ENCODE measurements at places on chromosomes 12 and 14. TPM values are rescaled to one million over a fixed set of nuclear protein-coding genes. Genes with fewer than 3 reads are reported as not detected.
A peak's percentile ranks its signal among the peaks of the same experiment; 100 is the strongest.

- H3K27ac ChIP-seq: peak overlapping the region; percentile 99
- H3K27me3 ChIP-seq: no peaks in the 10 kb centered on the region
- peak overlapping the region; percentile 90 for H3K4me3 ChIP-seq
These were observed 597 bp downstream of the MLF2 start for GRCh38 chr12:6752167-6752920.

- H3K27ac ChIP-seq: no peak overlapping the region
- H3K4me3 ChIP-seq: no peak overlapping the region
- no peaks in the 10 kb centered on the region for H3K36me3 ChIP-seq
These were observed 80.5 kb downstream of the TMEM260 start for GRCh38 chr14:56659964-56660551.

GRCh38 chr14:77882636-77883035 is 82.7 kb downstream of the ADCK1 start:
- DNase-seq: no peak
- H3K4me1 ChIP-seq: peaks cover 13% of the 10 kb centered on the region
- no peak overlapping the region for H3K4me3 ChIP-seq
- H3K27ac ChIP-seq: no peak overlapping the region
- H3K27me3 ChIP-seq: no peaks in the 10 kb centered on the region

- no peak overlapping the region for H3K4me3 ChIP-seq
- H3K4me1 ChIP-seq: peaks cover 9% of the 10 kb centered on the region
- DNase-seq: peak; percentile 69
- no peak overlapping the region for H3K27ac ChIP-seq
These were observed 14.8 kb upstream of the LRTM2 start for GRCh38 chr12:1805441-1806081.

DNA sequence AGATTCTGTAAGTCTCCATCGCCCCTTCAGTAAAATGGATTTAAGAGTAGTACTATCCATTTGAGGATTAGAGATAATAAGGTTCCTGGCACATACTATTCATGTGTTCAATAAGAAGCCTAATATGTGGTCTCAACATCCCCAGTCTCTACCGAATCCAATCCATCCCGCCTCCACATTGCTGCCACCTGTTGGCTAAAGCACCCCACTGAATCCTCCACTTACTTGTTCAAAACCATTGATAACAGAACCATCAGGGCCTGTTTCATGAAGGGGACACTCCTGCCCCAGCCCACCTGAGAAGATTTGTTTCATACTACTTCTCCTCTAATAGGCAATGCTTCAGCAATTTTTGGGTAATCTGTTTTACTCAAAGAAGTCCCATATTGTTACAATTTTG is 147.5 kb downstream of the SLC2A13 start:
- no peak overlapping the region for H3K4me3 ChIP-seq
- H3K27me3 ChIP-seq: no peaks in the 10 kb centered on the region
- no peak overlapping the region for H3K27ac ChIP-seq
- no peak for DNase-seq
- H3K36me3 ChIP-seq: no peaks in the 10 kb centered on the region

DNA sequence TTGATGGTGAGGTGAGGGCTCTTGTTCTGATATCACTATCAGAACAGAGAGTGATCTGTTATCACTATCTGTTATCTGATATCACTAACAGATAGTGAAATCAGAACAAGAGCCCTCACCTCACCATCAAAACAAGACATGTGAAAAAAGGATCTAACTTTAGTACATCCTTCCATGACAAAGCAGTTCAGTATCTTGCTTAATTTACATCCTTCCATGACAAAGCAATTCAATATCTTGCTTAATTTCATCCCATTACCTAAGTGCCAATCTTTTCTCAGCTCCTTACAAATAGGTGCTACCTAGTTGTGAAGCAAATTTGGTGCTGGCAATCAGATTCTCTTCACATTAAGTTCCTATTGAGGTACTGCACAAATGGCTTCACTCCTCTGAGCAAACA is 1865.6 kb upstream of the FLRT2 start:
- no peaks in the 10 kb centered on the region for H3K4me1 ChIP-seq
- no peaks in the 10 kb centered on the region for H3K36me3 ChIP-seq
- H3K4me3 ChIP-seq: no peak overlapping the region

- no peak overlapping the region for H3K27ac ChIP-seq
- no peaks in the 10 kb centered on the region for H3K4me1 ChIP-seq
- no peaks in the 10 kb centered on the region for H3K27me3 ChIP-seq
- no peak for DNase-seq
- H3K36me3 ChIP-seq: no peaks in the 10 kb centered on the region
- H3K4me3 ChIP-seq: no peak overlapping the region
These were observed 144.8 kb upstream of the PTPRQ start for GRCh38 chr12:80299219-80299618.

- H3K4me3 ChIP-seq: no peak overlapping the region
- DNase-seq: no peak
- H3K27me3 ChIP-seq: no peaks in the 10 kb centered on the region
These were observed 103.8 kb downstream of the TMTC3 start for GRCh38 chr12:88245905-88246304.

- no peaks in the 10 kb centered on the region for H3K36me3 ChIP-seq
- H3K27ac ChIP-seq: no peak overlapping the region
- H3K4me1 ChIP-seq: peaks cover 8% of the 10 kb centered on the region
- H3K27me3 ChIP-seq: no peaks in the 10 kb centered on the region
- DNase-seq: peak; percentile 82
These were observed 156.8 kb upstream of the TMEM260 start for GRCh38 chr14:56422703-56423213.

DNA sequence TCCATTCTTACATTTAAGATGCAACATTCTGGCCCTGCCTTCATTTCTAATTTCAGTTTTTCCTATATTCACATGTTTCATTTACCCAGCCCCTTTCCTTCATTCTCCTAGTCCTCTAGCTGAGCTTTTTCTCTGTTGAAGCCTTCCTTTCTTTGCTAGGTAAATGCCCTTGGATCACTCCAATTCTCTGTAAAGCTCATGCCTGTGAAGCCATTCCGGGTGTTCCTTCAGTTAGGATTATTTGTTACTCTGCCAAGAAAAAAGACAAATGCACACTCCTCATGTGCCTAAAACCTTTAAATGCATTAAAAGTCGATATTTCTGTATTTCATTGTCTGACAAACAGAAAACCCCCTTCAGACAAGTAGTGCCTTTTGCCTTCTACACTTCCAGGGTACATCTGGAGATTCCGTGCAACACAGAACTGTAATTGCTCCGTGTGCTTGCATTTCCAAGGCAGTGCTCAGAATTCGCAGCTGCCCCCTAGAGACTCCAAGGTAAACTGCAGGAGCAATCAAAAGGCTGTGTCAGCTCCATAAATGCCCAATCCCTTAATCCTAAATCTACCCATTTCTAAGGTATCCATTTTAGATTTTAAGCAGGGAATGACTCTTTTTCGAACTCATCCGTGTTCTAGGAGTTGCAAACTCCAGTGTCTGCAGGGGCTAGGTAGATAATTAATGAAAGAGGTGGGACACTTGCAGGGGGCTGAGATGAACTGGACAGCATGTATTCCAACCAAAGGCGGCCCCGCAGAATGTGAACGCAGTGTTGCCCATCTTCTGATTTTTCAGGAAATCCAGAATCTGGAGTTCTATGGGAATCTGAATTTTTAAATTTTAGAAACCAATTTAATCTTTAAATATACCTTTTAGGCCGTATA is 320.2 kb downstream of the GRIN2B start:
- no peaks in the 10 kb centered on the region for H3K36me3 ChIP-seq
- H3K27ac ChIP-seq: no peak overlapping the region
- no peaks in the 10 kb centered on the region for H3K27me3 ChIP-seq
- DNase-seq: peak; percentile 67

- H3K4me1 ChIP-seq: peaks cover 14% of the 10 kb centered on the region
- peak overlapping the region; percentile 50 for H3K27ac ChIP-seq
- no peaks in the 10 kb centered on the region for H3K27me3 ChIP-seq
- no peaks in the 10 kb centered on the region for H3K36me3 ChIP-seq
These were observed 213.0 kb downstream of the ADAMTS20 start for GRCh38 chr12:43338848-43339526.

DNA sequence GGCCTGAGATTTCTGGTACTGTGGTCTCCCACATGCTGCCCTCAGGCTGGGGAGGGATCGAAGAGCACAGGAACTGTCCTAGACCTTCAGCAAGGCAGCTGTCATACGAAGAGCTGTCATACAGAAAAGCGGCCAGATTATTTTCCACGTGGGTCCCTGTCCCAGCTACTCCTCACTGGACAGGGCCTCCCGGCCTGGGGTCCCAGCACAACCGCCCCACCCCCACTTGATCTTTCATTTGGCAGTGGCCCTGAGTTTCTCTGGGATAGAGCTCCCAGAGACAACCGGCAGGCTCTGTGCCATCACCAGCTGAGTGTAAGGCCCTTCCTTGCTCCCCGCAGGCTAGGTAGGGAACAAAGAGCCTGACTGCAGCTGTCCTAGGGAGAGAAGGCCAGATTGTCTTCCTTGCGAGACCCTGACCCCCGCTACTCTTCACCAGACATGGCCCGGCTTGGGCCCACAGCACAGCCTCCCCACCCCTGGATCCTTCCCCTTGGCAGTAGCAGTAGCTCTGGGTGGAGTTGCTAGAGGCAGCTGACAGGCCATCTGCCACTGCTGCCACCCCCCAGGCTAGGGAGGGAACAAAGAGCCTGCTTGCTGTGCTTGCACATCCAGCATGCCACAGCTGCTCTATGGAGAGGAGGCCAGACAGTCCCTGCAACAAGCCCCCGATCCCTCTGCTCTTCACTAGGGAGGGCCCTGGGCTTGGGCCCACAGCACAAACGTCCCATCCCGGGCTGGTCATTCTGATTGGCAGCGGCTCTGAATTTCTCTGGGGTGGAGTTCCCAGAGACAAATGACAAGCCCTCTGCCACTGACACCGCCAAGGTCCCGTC is 3.1 kb upstream of the OR4N2 start:
- DNase-seq: no peak
- no peaks in the 10 kb centered on the region for H3K27me3 ChIP-seq
- H3K27ac ChIP-seq: no peak overlapping the region
- no peaks in the 10 kb centered on the region for H3K36me3 ChIP-seq

GRCh38 chr12:16607906-16608775 is 2.2 kb upstream of the LMO3 start:
- peak overlapping the region; percentile 84 for H3K27ac ChIP-seq
- H3K4me3 ChIP-seq: peak overlapping the region; percentile 61
- no peaks in the 10 kb centered on the region for H3K27me3 ChIP-seq
- no peaks in the 10 kb centered on the region for H3K36me3 ChIP-seq
- peaks cover 4% of the 10 kb centered on the region for H3K4me1 ChIP-seq

DNA sequence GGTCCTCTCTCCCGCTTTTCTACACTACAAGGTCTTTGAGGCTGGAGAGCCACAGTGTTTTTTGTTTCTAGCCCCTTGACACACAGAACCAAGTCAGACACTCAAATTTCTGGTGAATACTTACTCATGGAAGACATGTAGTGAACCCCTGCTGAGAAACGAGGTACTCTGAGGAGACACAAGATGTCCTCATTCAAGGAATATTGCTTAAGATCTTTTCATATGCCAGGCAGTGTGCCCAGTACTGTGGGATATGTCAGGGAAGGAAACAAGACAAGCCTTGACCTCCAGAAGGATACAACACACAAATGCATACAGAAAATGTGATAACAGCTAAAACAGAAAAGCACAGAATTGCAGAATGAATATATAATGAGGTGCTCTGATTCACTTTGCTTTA is 75.9 kb downstream of the TMTC1 start:
- DNase-seq: no peak
- no peak overlapping the region for H3K27ac ChIP-seq
- H3K4me1 ChIP-seq: peaks cover 47% of the 10 kb centered on the region
- no peak overlapping the region for H3K4me3 ChIP-seq
- H3K36me3 ChIP-seq: no peaks in the 10 kb centered on the region

- H3K4me1 ChIP-seq: peaks cover 12% of the 10 kb centered on the region
- no peaks in the 10 kb centered on the region for H3K36me3 ChIP-seq
- no peaks in the 10 kb centered on the region for H3K27me3 ChIP-seq
- DNase-seq: no peak
These were observed 388.1 kb upstream of the TMPO start for GRCh38 chr12:98127336-98127679.

GRCh38 chr12:50314636-50315312 is 31.5 kb upstream of the LIMA1 start:
- H3K4me1 ChIP-seq: no peaks in the 10 kb centered on the region
- no peaks in the 10 kb centered on the region for H3K36me3 ChIP-seq
- no peaks in the 10 kb centered on the region for H3K27me3 ChIP-seq
- no peak overlapping the region for H3K4me3 ChIP-seq

GRCh38 chr14:36430169-36430568 is 89.9 kb downstream of the NKX2-1 start:
- no peaks in the 10 kb centered on the region for H3K4me1 ChIP-seq
- H3K27ac ChIP-seq: no peak overlapping the region
- H3K36me3 ChIP-seq: no peaks in the 10 kb centered on the region
- no peaks in the 10 kb centered on the region for H3K27me3 ChIP-seq
- no peak overlapping the region for H3K4me3 ChIP-seq

Gene CACNA2D4
- 3.6 TPM for total RNA-seq

Gene OLR1
- total RNA-seq: 3.3 TPM

Gene SERPINA5
- 4.6 TPM for total RNA-seq

Gene TESPA1
- total RNA-seq: 1.8 TPM

Gene YARS2
- 14.5 TPM for total RNA-seq

Gene PCED1B
- 11.9 TPM for total RNA-seq

Gene EMP1
- total RNA-seq: 85.5 TPM

All from sigmoid colon (tissue), 7 donors.